ENCODE measurements at places on chromosomes 1 and 21.

GRCh38 chr1:160865337-160865736 is 2.6 kb upstream of the CD244 start:
- no peak for DNase-seq

GRCh38 chr1:50295566-50295965 is 127.7 kb downstream of the DMRTA2 start:
- DNase-seq = no peak

- no peak for DNase-seq
Observed at GRCh38 chr1:193462629-193463320, 276.4 kb upstream of the B3GALT2 start.

GRCh38 chr1:21909787-21910503 is 27.2 kb downstream of the HSPG2 start:
- DNase-seq = no peak

GRCh38 chr21:22582026-22582425 is 1583.8 kb downstream of the NCAM2 start:
- no peak for DNase-seq

- DNase-seq = no peak
Observed at GRCh38 chr21:42403611-42404231, at the start of gene UBASH3A. Gene UBASH3A, plus strand, starts transcription at chr21:42403902. Its CDS starts 44 bp downstream, at chr21:42403946.

DNA sequence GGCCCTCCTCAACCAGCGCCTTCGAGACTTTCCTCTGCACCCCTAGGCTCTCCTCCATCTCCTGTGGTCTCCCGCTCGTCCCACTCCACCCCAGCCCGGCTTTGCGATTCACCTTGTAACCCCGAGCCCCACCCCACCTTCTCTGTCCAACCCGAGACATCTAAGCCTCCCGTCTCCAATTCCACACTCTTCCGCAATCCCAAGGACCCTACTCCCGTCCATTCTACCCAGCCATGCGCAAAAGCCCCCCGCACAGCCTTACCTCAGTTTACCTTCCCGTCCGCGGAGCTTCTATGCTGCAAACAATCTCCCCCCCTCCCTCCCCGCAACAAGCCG is 174 bp downstream of the SH3BP5L start:
- no peak for DNase-seq

DNA sequence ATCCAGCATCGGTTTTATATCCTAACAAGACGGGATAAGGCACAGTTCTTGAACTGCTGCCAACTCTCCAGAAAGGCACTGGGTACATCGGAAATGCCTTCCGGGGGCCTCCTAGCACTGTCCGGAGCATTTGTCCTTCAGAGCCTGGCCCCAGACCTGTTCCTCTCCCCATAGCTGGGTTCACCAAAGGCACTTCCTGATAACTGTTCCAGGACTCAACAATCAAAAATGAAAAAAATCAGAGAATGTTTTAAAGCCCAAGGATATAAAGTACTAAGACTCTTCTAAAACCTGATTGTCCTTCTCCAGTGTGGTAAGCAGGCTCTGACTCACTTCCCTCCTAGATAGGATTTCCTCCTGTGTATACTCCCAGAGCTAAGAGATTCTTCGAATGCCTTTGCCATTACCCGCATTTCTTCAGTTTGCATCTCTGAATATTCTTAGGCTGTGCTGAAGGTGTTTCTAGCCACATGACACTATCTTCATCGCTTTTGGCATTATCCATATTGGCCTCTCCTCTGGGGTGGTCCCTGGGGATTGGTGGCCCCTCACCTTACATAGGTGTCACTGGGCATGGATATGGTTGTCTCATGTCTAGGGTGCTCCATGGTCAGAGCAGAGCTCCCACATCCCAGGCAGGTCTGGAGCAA is 112.9 kb downstream of the ZBTB18 start:
- no peak for DNase-seq

DNA sequence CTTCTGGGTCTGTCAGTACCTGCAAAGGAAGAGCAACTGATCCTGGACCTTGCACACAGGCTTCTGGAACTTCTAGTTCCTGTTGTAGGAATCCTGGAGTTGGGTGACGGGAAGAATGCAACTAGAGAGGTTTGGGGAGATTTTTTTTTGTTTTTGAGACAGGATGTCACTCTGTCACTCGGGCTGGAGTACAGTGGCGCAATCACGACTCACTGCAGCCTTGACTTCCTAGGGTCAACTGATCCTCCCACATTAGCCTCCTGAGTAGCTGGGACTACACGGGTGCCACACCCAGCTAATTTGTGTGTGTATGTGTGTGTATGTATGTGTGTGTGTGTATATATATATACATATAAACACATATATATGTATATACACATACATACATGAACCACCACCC is 18.8 kb downstream of the ENTREP3 start:
- no peak for DNase-seq

- DNase-seq = no peak
Observed at GRCh38 chr1:7116001-7116400, 330.7 kb downstream of the CAMTA1 start.

DNA sequence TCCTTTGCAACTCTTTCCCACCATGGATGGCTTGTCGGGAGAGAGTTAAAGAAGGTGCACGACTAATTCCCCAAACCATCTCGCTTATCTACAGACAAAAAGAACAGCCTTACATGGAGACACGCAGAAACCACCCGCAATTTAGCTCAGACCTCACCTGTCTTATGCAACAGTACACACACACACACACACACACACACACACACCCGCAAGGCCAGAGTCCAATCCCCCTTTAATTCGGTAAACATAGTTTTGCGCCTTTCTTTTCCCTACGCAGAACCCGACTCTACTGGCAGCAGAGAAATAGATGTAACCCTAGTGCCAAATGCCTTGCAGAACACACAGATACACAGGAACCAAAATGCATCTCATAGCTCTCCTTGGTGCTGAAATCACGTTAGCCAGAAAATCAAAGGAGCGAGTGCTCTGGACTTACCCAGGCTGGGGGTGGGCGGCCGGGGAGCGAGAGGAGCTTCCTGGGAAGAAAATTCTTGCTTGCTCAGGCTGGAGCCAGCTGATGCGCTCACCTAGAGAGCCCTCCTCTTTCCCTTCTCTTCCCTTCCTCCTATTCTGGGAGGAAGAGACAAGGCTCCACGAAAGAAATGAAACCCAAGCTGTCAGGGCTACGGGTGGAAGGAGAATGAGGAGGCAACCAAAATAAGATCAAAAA is 470 bp downstream of the TNR start:
- DNase-seq = no peak

DNA sequence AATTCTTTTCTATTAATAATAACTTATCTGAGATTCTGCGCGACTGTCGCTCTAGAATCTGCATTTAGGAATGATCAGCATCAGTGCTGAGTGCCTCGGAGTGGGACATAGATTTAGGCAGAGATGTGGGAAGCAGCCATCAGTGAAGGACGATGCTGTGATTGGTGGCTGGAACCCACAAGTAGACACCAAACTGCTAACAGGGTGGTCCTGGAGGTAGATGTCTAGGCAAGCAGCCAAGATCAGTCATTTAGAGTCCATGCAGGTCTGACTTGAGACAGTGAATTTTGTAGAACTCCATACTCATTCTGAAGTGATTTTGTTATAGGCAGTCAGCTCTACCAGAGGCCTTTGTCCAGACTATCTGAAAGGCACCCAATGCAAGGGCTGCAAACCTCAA is 51.8 kb upstream of the LYST start:
- no peak for DNase-seq

- DNase-seq = no peak
Observed at GRCh38 chr1:95752515-95753381, 518.7 kb downstream of the RWDD3 start.

DNA sequence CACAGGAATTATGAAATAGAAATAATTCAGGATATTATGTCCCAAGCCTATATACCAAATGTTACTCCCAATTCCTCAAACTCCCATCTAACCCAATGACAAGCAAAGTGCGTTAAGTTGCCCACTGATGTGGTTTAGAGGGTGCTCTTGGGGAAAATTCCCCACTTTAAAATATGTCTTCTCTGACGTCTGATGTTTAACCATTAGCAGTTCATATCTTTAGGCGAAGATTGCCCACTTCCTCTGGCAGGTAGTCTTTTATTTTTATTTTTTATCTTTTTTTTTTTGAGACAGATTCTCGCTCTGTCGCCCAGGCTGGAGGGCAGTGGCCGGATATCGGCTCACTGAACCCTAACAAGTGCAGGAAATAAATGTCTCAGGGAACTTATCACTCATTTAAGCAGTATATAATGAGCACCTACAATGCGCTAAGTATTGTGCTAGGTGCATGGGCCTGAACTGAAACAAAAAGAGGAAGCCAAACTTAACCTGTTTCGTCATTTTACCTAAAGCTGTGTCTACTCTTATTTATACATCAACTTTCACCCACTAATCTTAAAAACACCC is 1.3 kb upstream of the LYST start:
- no peak for DNase-seq

DNA sequence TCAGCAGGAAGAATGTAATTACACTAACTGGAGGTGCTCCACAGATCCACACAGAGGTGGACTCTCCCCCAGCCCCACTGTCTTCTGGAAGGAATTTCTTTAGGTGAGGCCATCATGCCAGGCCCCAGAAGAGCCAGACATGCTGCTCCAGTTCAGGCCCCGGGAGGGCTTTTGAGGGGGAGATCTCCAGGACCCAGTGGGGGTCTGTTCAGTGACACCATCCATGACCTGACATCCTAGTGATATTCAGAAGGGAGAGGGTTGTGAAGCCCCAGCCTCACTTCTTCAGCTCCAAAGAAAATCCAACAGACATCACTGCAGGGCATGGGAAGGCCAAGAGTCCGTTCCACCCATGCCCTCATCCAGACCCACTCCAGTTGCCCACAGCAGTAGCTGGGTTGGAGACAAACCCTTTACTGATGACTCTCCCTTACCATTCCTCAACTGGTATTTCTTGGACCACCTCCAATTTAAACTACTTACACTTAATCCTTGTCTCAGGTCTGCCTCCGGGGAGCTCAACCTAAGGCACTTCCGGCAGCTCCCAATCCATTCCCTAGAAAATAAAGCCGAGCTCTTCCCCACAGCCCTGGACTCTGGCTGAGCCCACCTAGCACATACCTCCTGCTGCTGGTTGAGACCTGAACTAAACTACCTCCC is 39.2 kb downstream of the CSMD2 start:
- DNase-seq = no peak

DNA sequence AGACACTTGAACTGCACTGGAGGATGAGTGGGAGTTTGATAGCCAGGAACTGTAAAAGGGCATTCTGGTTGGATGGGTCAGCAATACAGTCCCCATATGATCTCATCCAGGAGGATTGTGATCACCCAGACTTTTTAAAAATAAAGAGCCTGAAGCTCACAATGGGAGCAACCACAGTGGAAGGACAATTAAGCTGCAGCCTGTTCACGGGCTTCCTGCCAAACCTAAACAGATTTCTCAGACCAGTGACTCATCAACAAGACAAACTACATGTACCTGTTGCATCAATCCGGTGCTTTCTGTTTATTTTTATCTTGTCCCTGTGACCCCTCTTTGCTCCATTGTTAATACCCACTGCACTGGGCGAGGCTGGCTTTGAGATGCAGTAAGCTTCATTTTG is 52.3 kb downstream of the PAPPA2 start:
- DNase-seq = no peak

DNA sequence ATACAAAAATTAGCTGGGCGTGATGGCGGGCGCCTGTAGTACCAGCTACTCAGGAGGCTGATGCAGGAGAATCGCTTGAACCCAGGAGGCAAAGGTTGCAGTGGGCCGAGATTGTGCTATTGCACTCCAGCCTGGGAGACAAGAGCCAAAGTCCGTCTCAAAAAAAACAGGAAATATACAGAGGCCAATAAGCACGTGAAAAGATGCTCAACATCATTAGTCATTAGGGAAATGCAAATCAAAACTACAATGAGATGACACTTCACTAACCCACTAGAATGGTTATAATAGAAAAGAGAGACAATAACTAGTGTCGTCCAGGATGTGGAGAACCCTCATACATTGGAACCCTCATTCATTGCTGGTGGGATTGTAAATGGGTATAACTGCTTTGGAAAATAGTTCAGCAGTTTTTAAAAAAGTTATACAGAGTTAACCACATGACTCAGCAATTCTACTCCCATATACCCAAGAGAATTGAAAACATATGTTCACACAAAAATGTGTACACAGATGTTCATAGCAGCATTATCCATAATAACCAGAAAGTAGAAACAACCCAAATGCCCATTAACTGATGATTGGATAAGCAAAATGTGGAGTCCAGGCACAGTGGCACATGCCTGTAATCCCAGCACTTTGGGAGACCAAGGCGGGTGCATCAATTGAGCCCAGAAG is 6.4 kb upstream of the E2F2 start:
- no peak for DNase-seq

All from NCI-H524 treated with DMSO at 0.1 percent for 48 hours (cell line).